ENCODE measurements at places on chromosomes 5 and 9.

DNA sequence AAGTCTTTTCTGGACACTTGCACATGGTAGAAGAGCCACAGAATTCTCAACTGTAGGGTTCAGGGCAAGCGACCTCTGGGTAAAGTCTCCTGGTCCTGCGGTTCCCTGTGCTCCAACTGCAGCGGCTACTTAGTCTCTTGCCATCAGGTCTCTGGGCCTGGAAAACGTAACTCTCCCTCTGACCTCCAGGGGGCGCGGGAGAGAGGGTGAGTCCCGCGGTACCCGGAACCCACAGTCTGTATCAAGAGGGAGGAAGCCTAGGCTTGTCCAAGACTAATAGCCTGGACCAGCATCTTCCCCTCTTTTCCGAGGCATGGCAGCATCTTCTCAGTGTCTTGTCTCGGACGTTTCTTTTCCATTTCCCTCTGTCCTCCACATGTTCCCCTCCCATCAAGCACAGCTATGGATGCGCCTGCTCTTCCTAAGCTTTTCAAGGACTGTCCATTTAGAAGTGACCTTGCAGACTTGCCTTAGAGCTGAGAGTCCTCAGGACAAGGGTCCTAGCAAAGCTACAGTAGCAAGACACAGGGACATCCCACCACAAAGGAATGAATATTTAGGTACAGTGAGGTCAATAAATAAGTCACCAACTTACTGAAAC is 59.3 kb downstream of the FSTL4 start:
- peak; percentile 44 for DNase-seq

- DNase-seq: no peak
Observed at GRCh38 chr9:91711755-91712601, 238.1 kb downstream of the ROR2 start.

DNA sequence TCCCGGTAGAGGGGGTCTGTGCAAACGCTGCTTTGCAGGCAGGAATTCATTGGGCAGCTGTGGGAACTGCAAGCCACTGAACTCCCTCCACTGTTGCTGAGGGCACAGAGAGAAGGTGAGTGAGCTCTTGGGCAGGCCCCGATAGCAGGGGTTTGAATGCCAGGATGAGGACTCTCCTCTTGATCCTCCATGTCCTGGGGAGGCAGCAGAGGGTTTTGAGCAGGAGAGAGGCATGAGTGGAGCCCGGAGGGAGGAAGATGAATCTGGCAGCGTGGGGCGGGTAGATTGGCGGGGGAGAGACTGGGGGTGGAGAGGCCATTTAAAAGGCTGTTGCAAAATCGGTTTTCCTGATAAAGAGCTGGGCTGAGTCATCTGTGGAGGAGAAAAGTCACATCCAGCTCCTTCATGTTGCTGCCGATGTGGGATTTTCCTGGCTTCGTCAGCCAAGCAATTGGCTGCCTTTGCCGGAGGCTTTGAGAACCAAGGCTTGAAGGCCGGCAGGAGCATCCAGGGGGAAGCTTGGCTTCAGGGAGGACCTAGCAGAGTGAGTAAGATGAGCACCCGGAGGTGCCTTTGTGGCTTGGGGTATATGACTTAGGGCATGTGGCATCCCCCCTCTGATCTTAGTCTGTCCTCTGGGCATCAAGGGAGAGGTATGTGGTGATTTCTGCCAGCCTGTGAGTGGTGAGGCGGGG is at the start of gene SYNPO:
TSS of gene SYNPO (plus strand) at position 350 of the 695 bp plus-strand sequence. CDS start 7,616 bp downstream, outside the sequence.
- DNase-seq: peak; percentile 58

- no peak for DNase-seq
Observed at GRCh38 chr9:80948066-80948465, 741.3 kb downstream of the TLE1 start.

- DNase-seq: no peak
Observed at GRCh38 chr5:148090773-148091250, 27.0 kb downstream of the SPINK5 start.

DNA sequence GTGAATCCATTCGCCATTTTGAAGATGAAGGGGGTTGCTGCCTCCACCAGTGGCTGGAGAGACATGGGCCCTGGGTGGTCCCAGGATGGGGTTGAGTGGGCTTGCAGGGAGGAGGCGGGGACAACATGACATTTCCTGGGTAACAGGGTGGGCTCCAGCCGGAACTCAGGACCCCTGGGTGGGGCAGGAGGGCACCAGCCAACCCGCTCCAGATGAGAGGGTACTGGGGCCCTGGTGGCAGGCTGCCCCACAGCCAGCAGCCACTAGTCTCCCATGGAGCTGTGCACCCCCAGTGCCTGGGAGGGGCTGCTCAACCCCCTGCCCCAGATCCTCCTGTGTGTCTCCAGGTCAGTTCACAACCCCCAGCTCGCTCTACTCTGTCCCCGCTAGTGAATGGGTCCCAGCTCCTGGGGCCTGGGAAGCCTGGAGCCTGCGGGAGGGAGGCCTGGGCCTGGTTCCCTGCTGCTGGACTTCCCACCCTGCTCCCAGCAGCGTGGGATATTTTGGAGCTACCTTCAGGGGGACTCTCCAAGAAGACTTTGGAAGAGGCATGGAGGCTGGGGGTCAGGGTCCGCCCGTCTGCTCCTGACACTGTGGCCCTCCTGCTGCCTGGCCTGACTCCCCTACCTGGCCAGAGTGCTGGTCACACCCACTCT is 55.9 kb downstream of the AHRR start:
- DNase-seq: no peak

Measured in HuH-7 (cell line).